Activated B cell treated with CpG ODN at 0.5 μM for 24 hours (primary cell): ENCODE measurements at places on chromosomes 7 and 10. TPM values are rescaled to one million over a fixed set of nuclear protein-coding genes. Genes with fewer than 3 reads are reported as not detected.

GRCh38 chr10:1449021-1449420, 288.3 kb downstream of the ADARB2 start:
- DNase-seq = no peak

The SLC13A4 gene
- not detected in 2 replicates for total RNA-seq

The NKX1-2 gene
- not detected in 2 replicates for total RNA-seq

GRCh38 chr7:18425227-18425626, 70.3 kb upstream of the HDAC9 start:
- DNase-seq = no peak

GRCh38 chr10:22669163-22669711, 45.1 kb downstream of the PIP4K2A start:
- no peak for DNase-seq

GRCh38 chr7:39453743-39454355, 112.4 kb upstream of the YAE1 start:
- no peak for DNase-seq
